ENCODE measurements at places on chromosomes 3 and 15.

- DNase-seq, result no peak
Measured at GRCh38 chr15:55247311-55247710, 42.3 kb downstream of the RAB27A start.

- no peak for DNase-seq
Measured at GRCh38 chr3:151612115-151612514, 121.6 kb upstream of the AADACL2 start.

GRCh38 chr3:63231643-63232042, 46.5 kb upstream of the SYNPR start:
- DNase-seq, result no peak

DNA sequence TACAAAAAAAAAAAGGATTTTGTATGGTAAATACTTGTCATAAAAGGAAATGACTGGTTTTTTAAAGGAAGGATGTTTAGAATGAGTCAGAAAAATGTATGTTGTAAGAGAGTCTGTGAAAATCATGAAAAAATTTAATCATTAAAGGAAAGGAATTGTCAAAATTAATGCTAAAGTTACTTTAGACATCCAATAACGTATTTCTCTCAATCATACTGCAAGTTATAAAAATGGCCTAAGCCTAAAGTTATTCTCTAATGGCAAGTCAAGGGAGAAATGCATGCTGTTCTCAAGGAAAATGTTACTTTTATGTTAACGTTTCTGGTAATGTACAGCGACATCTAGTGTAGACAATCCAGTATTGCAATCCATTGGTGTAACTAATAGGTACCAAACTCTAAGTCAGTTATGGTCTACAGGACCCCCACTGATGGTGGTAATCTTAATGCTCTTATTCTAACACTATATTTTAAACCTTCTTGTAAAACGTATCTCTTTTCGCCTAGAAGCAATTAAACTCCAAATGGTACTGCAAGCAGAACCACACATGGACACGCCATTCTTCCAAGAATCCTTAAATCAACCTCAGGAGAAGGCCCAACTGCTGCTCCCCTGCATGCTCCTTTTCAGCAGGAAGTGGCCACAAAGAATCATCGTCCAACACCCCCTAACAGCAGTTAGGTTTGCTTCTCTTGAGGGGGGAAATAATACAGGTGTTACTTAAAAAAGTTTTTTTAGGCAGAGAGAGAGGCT, 35.2 kb downstream of the NCEH1 start:
- DNase-seq, result no peak

- no peak for DNase-seq
Measured at GRCh38 chr3:119582178-119582577, 2.9 kb downstream of the ADPRH start.

DNA sequence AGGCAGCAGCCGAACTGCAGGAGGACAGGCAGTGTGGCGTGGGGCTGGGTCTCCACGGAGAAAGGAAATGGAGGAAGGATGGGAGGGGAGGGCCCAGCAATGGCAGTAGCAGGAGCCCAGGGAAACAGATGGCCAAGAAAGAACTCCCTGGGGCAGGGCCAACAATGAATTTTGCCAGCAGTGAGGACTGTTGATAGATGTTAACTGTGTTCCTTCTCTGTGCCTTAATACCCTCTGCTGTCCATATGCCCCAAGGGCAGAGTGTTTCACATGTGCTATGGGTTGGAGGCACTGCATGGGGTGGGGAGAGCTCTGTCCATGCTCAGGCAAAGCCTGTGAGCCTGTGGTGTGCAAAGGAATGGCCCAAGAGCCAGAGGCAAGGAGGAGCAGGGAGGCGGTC, 70.8 kb upstream of the POMGNT2 start:
- DNase-seq, result no peak

GRCh38 chr3:147412261-147412916, 3.2 kb downstream of the ZIC1 start:
- no peak for DNase-seq

DNA sequence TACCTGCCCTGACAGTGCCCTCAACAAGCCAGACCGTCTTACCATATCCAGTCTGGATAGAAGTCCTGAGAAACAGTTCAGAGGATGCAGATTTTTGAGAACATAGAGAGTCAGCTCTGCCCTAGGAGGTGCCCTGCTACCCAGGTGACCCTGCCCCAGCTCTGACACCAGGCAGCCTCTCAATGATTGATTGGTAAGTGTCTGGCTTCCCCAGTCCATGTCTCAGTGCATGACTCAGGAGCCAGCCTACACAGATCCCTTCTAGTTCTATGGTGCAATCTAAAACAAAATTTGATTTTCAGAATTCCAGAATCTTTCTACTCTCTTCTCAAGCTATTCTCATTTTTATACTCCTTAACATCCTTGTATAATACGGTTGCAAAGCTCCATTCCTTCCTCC, 292.1 kb downstream of the VPS13C start:
- DNase-seq, result no peak

GRCh38 chr15:92400980-92401787, 7.5 kb downstream of the ST8SIA2 start:
- no peak for DNase-seq

GRCh38 chr15:73813589-73813988, 59.8 kb upstream of the TBC1D21 start:
- no peak for DNase-seq

DNA sequence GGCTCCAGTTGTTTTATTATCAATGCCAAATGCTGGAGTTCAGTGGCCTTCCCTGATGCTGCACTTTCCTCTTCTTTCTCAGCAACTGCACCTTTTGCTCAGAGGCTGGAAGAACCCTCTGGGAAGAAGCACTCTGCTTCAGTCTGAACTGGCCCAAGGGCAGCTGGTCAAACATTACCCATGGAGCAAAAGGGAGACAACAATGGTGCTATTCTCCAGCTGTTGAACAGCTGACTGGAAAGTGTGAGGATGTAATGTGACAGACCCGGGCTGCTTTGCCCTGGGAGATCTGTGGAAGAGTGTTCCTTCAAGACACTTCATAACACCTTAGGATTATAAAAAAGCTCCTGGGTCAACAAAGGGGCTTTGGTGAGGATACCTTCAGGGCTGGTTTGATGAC, 84.9 kb downstream of the EPHB1 start:
- no peak for DNase-seq

- peak; percentile 95 for DNase-seq
Measured at GRCh38 chr15:85667491-85668424, 127.0 kb downstream of the KLHL25 start.

DNA sequence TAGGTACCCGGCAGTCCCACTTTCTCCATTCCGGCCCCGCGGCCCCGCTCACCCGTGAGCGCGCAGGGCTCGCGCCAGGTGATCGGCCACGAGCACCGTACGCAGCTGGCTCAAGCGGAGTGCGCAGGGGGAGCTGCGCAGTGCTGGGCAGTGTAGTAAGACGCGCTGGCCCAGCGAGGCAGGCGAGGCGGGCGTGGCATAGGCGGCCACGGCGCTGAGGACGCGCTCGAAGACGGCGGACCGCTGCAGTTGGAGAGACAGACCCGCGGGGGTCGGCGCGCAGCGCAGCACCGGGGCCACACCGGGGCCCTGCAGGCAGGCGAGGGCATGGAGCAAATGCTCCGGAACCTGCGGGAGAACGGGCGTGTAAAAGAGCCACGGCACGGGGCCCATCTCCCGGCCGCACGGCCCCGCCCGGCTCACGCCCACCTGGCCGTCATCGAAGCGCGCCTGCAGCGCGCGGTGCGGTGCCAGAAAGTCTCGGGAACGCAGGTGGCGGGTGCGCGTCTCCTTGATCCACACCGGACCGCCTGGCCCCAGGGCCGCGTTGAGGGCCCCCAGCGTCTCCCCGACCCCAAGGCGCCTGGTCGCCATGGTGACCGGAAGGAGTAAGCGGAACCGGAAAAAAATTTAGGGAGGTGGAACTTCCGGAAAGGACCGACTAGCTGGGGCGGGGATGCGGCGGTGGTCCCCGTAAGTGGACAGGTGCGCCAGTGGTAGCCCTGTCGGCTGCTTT, at the start of gene DALRD3:
Gene DALRD3, minus strand, starts transcription at position 610 of the 736 bp plus-strand sequence. Its CDS starts 16 bp downstream, at position 594.
- no peak for DNase-seq

- DNase-seq, result no peak
Measured at GRCh38 chr15:60126200-60126599, 122.1 kb downstream of the FOXB1 start.

DNA sequence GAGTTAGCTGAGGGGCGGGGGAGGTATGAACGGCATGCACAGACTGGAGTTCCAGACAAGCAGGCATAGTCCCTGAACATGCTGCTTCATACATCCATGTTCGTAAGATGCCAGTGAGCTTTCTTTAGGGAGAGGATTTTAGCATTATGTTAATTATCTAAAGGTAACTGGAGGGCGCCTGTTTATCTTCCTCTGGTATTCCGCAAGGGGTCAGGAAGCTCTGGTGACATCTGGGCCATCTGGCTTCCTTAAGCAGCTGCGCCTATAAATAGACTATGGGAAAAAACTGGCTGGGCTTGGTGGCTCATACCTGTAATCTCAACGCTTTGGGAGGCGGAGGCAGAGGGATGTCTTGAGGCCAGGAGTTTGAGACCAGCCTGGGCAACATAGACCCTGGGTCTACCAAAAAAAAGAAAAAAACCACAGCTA, 1.5 kb upstream of the FBXO22 start:
- no peak for DNase-seq

DNA sequence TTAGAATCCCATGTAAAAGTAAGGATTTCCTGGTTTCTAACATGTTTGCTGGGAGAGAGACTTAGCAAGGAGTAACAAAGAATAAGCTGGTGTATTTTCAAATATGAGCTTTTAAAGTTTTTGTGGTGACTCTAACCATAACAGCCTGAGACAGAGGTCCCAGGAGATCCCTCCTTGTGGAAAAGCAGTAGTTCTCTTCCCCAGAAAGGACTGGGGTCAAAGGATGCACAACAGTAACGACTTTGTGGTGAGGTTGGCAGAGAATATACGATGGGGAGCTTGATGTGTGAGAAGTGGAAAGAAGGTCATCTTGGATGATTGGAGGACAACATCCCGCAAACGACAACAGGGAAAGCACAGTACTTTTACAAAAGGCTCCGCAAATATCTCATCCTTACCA, 38.2 kb downstream of the ABHD5 start:
- peak; percentile 48 for DNase-seq

GRCh38 chr3:40992023-40992422, 207.3 kb upstream of the CTNNB1 start:
- no peak for DNase-seq

GRCh38 chr3:119352863-119353527, 58.8 kb downstream of the ARHGAP31 start:
- DNase-seq, result peak; percentile 49

DNA sequence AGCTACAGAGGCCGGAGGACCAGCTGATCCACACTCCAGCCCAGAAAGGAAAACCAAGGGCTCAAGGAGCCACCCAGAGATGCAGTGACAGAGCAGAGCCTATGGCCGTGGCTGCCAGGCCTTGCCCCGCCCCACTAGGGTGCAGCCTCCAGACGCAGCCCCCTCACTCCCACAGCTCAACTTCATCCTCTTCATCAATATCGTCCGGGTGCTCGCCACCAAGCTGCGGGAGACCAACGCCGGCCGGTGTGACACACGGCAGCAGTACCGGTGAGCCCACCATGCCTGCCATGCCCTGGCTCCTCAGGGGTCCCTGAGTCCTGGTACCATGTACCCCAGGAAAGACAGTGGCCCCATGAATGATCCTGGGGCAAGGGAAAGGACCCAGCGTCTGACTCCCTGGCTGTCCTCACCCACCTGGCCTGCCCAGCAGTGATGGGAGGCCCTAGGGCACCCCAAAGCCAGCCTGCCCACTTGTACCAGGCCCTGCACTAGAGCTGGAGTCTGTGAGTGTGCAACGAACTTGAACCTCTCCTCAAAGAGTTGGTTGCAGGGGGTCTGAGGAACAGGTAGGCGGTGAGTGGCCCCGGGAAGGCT, 24.2 kb downstream of the PTH1R start:
- no peak for DNase-seq

GRCh38 chr15:65304381-65305149, at the start of gene RNU5B-1:
TSS of gene RNU5B-1 (plus strand) at chr15:65304677.
- DNase-seq, result peak; percentile 97

GRCh38 chr3:179526989-179527391, 35.7 kb upstream of the ACTL6A start:
- peak; percentile 42 for DNase-seq

- no peak for DNase-seq
Measured at GRCh38 chr3:194485881-194486539, 792 bp downstream of the ATP13A3 start.

Measured in skeletal muscle cell (primary cell).